ENCODE measurements at places on chromosomes 12 and 14.

GRCh38 chr12:98399532-98399931 is 115.9 kb upstream of the TMPO start:
- peak; percentile 43 for DNase-seq

GRCh38 chr14:105399466-105399775 is 1.1 kb downstream of the TEX22 start:
- DNase-seq = no peak

GRCh38 chr12:89070603-89071002 is 281.7 kb downstream of the DUSP6 start:
- no peak for DNase-seq

- DNase-seq = no peak
Measured at GRCh38 chr14:88611878-88612277, 49.0 kb downstream of the ZC3H14 start.

DNA sequence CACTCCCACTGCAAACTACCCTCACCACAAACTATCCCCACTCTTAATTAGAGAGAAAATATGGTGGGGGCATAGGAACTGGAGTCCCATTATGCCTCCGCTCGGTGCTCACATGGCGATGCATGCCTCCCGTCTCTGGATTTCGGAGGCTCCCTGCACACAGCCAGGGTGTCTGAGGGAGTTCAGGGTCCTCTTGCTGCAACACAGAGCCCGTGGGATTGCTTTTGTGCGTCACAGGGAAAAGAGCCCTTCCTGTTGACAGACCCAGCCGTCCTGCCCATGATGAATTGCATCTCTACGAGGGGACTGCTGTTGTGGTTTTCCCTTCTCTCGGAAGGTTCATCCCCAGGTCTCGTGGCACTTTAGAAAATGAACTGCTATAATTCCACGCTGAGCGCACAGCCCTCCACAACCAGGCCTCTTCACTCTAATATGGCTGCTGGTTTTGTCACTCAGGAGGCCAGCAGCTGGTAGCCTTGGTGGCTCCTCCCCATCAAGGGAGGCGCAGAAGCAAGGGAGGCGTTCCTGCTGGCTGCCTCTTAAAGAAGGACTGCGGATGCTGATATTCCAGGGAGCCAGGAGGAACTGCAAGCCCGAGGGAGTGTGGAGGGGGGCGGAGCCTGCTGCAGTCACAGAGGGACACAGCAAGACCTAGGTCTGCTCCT is 158.0 kb downstream of the KCNA5 start:
- DNase-seq = no peak

- DNase-seq = no peak
Measured at GRCh38 chr12:41327096-41327895, 139.2 kb downstream of the PDZRN4 start.

DNA sequence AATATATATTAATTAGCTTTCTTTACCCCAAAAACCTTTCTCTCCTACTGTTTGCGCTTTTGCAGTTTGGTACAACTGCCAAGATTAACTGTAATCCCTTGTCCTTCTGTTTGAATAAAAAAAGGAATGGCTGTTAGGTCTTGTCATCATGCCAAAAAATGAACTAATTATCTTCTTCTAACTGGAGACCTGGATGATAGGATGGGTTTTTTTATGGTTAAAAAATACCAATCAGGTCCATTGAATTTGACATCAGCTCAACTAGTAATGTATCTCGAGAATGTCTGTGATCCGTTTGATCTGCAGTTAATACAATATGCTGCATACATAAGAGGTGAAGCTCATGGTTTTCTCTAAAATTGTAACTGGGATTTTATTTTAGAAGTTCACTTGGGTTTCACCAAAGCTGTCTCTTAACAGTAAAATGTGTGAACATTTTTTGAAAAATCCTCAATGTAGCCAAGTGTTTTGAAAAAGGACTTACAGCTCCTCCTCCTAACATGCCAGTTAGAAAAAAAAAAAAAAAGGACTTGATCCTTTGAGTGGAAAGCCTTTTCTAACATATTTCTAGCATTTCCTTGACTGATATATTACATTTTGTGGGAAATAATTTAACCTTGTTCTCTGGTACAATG is 96.8 kb downstream of the SRGAP1 start:
- peak; percentile 48 for DNase-seq

DNA sequence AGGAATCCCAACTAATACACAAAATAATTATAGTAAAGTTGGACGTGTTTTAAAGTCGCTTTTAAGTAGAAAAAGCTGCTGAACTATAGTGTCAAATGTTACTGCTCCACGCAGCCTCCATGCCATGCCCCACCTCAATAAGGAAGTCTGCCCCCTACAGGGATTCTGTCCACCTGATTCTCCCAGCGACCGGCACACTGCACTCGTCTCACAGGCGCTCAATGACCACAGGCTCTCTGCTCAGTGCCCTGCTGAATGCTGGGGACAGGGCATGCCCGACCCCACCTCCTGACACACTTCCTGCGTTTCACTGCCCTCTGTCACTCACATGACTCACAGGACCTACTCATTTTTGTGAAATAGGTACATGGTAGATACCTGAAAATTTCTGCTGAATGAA is 48.9 kb downstream of the BDKRB1 start:
- no peak for DNase-seq

- DNase-seq = no peak
Measured at GRCh38 chr12:78931466-78931990, 67.0 kb downstream of the SYT1 start.

- DNase-seq = no peak
Measured at GRCh38 chr12:109480356-109480755, 2.9 kb downstream of the UBE3B start.

GRCh38 chr14:100441271-100441947 is 118.3 kb downstream of the SLC25A47 start:
- no peak for DNase-seq

DNA sequence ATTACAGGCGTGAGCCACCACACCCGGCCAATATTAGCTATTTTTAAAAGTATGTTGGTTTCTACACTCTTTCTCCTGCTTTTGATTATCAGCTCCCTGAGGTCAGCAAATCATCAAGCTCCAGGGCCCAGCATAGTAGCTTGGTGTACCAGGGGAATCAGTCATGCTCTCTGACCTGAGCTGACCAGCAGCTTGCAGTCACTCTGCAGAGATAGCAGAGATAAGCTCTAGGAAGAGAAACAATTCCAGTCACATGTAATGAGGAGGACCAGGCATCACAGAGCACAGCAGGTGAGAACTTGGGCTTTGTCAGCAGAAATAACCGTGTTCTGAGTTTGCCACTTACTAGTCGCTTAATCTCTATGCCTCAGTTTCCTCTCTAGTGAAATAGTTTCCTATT is 8.5 kb downstream of the PLEKHD1 start:
- DNase-seq = no peak

GRCh38 chr12:114213055-114213581 is 192.8 kb downstream of the TBX5 start:
- DNase-seq = no peak

- no peak for DNase-seq
Measured at GRCh38 chr14:31828946-31829868, 247.9 kb upstream of the ARHGAP5 start.

DNA sequence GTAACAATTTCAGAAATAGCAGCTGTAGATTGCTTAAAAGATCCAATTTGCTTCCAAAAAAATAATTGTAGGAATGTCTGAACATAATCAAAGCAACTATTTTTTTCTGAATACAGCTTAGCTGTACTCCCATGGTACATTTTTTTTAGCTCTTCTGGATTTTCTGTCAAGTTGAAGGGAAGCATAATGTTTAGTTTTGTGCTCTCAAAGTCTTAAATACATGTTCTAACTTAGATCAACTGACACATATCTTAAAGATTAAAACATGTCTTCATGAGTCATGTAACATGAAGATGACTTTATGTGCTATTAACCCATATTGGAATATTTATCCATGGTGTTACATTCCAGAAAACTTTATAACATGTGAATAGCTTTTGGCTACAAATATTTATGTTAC is 255.7 kb downstream of the BTG1 start:
- no peak for DNase-seq

GRCh38 chr12:51871126-51871525 is 16.8 kb upstream of the ANKRD33 start:
- DNase-seq = no peak

DNA sequence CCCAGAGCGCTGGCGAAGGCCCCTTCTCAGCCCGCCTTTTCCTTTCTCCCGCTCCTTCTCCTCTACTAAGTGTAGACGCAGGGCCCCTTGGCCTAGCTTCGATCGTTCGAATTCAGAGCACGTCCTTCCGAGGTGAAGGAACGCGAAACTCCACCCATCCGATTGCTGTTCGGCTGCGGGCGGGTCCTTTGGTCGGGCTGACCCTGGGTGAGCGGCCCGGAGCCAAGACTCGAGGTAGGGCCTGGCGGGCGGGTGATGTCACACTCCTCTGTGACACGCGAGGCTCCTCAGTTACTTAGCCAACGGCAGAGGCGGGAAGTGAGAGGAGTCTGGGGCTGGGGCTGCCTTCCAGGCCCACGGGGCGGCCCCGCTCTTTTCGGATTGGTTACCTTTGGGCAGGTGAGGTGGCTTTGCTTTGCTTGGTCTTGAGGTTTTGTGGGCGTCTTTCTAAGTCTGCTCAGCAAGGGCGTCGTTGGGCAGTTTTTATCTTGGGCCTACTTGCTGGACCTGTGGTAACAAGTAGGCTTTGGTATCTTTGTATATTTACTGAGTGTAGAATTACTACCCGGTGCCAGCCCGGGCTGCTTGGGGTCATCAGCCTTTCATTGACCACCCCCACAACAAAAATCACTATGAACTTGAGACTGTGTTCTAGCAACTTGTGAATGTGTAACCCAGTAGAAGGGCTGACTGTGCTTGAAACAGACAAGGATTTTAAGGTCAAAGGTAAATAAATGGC is 694 bp downstream of the TMBIM6 start:
- DNase-seq = peak; percentile 62

GRCh38 chr12:88413646-88414045 is 166.6 kb downstream of the KITLG start:
- no peak for DNase-seq
